ENCODE measurements at places on chromosomes 4 and X. TPM values are rescaled to one million over a fixed set of nuclear protein-coding genes. Genes with fewer than 3 reads are reported as not detected.

The GPR34 gene
- total RNA-seq = not detected

The GCNA gene
- total RNA-seq = 1.5 TPM

The FRMPD3 gene
- total RNA-seq = 0.09 TPM

The PRKG2 gene
- 1.4 TPM for total RNA-seq

The MSMO1 gene
- 19.1 TPM for total RNA-seq

The GLRA2 gene
- not detected for total RNA-seq

Measured in A549 treated with ZK216348 at 1 μM for 4 hours (cell line).